ENCODE measurements at places on chromosomes 12 and 14. TPM values are rescaled to one million over a fixed set of nuclear protein-coding genes. Genes with fewer than 3 reads are reported as not detected.
A peak's percentile ranks its signal among the peaks of the same experiment; 100 is the strongest.

GRCh38 chr12:124558313-124558712, 9.1 kb downstream of the NCOR2 start:
- no peaks in the 10 kb centered on the region for H3K36me3 ChIP-seq
- H3K4me1 ChIP-seq: peaks cover 51% of the 10 kb centered on the region
- H3K27ac ChIP-seq: no peak overlapping the region
- DNase-seq: peak; percentile 55
- H3K27me3 ChIP-seq: no peaks in the 10 kb centered on the region

DNA sequence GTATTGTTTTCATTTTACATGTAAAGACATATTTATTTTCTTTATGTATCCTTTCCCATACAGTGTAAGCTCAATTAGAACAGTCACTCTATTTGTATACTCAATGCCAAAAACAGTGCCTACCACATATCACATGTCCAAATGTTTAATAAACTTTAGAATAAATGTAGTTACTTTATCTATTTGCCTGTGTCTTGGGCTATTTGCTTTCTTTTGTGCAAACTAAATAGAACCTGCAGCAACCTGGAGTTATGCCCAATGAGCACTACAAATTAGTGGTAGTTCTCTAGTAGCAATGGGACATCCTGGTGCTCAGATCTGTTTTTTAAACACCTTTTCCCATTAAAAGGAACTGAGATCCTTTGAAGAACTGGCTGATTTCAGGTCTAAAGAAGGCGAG, 186.7 kb downstream of the PPFIA2 start:
- no peak overlapping the region for H3K4me3 ChIP-seq
- H3K36me3 ChIP-seq: no peaks in the 10 kb centered on the region
- H3K27me3 ChIP-seq: no peaks in the 10 kb centered on the region
- no peaks in the 10 kb centered on the region for H3K4me1 ChIP-seq

DNA sequence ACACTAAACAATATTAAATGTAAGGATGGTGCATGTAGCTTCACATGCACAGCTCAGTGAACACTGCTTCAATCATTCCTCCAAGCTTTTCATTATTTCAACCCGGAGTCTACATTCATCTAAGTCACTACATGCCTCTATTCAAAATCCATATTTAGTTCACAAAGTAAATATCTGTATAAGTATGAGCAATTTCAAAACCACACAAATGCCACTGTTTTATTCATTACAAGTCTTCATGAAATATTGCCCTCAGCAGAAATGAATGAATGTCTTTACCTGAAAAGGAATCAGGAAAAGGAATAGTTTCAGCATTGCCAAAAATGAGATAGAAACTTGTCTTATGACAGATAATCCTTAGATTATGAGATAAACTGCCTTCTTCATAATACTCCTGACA, 149.4 kb downstream of the SLC38A4 start:
- no peaks in the 10 kb centered on the region for H3K36me3 ChIP-seq
- no peaks in the 10 kb centered on the region for H3K4me1 ChIP-seq
- H3K27ac ChIP-seq: no peak overlapping the region
- no peaks in the 10 kb centered on the region for H3K27me3 ChIP-seq
- no peak overlapping the region for H3K4me3 ChIP-seq
- DNase-seq: no peak

DNA sequence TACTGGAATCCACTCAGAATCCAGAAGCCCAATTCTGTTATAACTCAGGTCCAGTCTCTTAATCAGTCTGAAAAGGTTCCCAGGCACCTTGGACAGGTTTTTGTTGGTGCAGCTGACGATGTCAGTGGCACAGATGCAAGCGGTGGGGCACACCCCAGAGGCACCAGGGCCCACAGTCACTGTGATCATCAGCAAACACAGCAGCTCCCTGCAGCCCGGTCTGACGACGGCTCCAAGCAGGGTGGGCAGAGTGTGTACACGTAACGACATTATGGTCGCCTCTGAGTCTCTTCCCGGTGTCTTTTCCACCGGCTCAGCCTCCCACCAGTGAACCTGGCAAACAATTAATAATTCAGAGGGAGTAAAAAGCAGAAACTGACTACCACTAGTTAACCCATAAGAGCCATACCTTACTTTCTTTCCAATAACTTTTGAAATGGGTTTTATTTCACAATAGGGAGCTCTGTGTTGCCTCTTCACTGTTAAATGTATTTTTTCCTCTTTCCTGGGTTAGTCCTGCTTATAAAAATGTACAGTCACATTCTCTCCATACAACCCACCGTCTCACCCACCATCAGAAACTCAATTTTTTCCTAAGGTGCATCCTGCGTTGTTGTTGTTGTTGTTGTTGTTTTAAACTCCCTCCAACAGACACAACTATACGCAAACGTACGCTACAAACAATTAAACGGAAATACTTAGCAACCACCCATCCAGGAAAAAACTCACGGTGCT, 521 bp upstream of the PCED1B start:
- no peaks in the 10 kb centered on the region for H3K36me3 ChIP-seq
- H3K27ac ChIP-seq: peak overlapping the region; percentile 92
- DNase-seq: peak; percentile 72
- no peaks in the 10 kb centered on the region for H3K27me3 ChIP-seq
- H3K4me1 ChIP-seq: peaks cover 24% of the 10 kb centered on the region
- H3K4me3 ChIP-seq: peak overlapping the region; percentile 73

DNA sequence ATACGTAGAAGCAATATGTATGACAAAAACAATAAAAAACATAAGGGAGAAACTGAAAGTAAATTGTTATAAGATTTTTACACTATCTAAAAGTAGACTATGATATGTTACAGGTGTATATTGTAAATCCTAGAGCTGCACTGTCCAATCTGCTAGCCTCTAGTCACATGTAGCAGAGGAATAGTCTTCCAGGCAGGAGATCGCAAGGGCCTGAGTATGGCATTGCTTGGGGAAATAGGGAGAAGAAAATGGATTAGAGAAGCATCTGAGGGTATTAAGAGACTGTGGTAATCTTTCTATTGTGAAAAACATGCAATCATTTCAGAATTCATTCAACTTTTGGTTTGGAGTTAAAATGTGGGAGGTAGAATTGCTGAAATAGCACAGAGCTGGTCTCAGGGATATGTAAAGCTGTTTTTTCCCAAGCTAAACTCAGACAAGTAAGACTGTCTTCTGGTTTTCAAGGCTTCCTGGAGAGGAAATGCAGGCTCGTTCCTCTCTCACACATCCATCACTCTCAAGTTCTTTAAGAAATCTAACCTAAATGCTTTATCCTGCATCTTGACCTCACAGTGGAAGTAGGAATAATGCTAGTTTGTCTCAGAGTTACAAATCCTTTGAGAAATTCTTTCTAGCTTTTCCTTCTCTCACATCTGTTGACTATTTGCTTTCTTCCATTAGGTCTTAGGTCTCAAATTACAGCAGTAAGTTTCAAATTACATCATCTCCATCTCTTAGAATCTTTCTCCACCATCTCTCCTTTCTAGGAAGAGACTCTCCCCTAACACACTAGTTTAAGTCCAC, 7.6 kb upstream of the CCDC184 start:
- H3K27ac ChIP-seq: no peak overlapping the region
- no peaks in the 10 kb centered on the region for H3K36me3 ChIP-seq
- no peak for DNase-seq
- H3K4me1 ChIP-seq: no peaks in the 10 kb centered on the region
- H3K4me3 ChIP-seq: no peak overlapping the region
- peaks cover 22% of the 10 kb centered on the region for H3K27me3 ChIP-seq

- H3K27me3 ChIP-seq: no peaks in the 10 kb centered on the region
- H3K4me3 ChIP-seq: no peak overlapping the region
- no peak overlapping the region for H3K27ac ChIP-seq
- peaks cover 3% of the 10 kb centered on the region for H3K36me3 ChIP-seq
Measured at GRCh38 chr12:22658214-22658613, 33.2 kb downstream of the ETNK1 start.

DNA sequence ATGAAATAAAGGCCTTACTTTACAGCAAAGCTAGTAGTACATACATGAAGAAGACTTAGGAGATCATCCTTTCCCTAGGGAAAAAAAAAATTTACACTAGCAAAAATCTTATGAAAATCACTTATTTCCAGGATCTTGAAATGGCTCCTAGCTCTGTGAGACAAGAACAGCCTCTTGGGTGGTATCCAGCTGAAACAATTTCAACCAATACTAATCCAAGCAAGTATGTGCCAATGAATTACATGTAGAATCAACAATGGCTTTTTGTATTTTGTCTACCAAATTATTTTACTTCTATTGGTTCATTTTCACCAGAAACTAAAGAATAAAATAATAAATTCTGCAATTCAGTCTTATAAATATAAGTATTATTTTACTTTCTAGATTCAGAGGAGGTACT, 2.7 kb upstream of the SLCO1A2 start:
- no peaks in the 10 kb centered on the region for H3K4me1 ChIP-seq
- no peak for DNase-seq
- H3K4me3 ChIP-seq: no peak overlapping the region
- H3K36me3 ChIP-seq: no peaks in the 10 kb centered on the region
- no peak overlapping the region for H3K27ac ChIP-seq

- H3K4me3 ChIP-seq: no peak overlapping the region
- DNase-seq: no peak
- H3K27ac ChIP-seq: no peak overlapping the region
- peaks cover 12% of the 10 kb centered on the region for H3K4me1 ChIP-seq
Measured at GRCh38 chr14:78566859-78567172, 396.6 kb downstream of the NRXN3 start.

- DNase-seq: no peak
- peaks cover 26% of the 10 kb centered on the region for H3K4me1 ChIP-seq
- H3K4me3 ChIP-seq: no peak overlapping the region
Measured at GRCh38 chr12:122987086-122987951, 6.8 kb downstream of the ARL6IP4 start.

GRCh38 chr12:26195641-26196420, 458 bp downstream of the SSPN start:
- H3K4me1 ChIP-seq: no peaks in the 10 kb centered on the region
- no peaks in the 10 kb centered on the region for H3K27me3 ChIP-seq
- H3K4me3 ChIP-seq: peak overlapping the region; percentile 60
- peak; percentile 75 for DNase-seq
- H3K36me3 ChIP-seq: no peaks in the 10 kb centered on the region

DNA sequence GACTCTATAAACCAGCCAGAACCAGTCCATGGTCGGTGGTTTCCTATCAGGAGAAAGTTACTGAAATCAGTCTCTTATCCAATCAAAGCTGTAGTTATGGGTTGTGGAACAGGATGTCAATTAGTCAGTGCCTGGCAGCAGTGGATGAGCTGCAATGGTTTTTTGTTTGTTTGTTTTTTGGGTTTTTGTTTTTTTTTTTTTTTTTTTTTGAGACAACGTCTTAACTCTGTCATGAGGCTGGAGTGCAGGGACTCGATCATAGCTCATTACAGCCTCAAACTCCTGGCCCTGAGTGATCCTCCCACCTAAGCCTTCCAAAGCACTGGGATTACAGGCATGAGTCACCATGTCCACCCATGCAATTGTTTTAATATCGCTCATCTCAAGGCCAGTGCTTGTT, 113.3 kb upstream of the CAND1 start:
- H3K36me3 ChIP-seq: no peaks in the 10 kb centered on the region
- no peak overlapping the region for H3K27ac ChIP-seq
- no peak for DNase-seq
- no peak overlapping the region for H3K4me3 ChIP-seq
- H3K27me3 ChIP-seq: no peaks in the 10 kb centered on the region
- no peaks in the 10 kb centered on the region for H3K4me1 ChIP-seq

DNA sequence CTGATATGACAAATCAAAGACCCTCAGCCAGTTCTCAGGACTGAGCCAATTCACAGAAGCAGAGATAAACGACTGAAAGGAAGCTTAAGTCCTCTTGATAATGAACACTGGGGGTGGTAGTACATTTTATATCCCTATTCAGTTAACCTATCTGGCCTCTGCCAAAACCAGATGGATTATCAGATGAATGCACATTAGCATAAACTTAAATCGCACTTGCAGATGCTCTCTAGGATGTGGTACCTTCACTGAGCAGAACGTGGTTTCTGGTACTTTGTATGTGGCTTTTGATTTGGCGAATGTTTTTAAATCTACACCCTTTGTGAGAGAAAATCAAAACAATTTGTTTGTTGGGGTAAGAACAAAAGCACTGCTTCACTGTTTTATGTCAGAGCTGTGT, 21.1 kb upstream of the TAS2R14 start:
- H3K27me3 ChIP-seq: no peaks in the 10 kb centered on the region
- no peak overlapping the region for H3K4me3 ChIP-seq
- no peak overlapping the region for H3K27ac ChIP-seq

DNA sequence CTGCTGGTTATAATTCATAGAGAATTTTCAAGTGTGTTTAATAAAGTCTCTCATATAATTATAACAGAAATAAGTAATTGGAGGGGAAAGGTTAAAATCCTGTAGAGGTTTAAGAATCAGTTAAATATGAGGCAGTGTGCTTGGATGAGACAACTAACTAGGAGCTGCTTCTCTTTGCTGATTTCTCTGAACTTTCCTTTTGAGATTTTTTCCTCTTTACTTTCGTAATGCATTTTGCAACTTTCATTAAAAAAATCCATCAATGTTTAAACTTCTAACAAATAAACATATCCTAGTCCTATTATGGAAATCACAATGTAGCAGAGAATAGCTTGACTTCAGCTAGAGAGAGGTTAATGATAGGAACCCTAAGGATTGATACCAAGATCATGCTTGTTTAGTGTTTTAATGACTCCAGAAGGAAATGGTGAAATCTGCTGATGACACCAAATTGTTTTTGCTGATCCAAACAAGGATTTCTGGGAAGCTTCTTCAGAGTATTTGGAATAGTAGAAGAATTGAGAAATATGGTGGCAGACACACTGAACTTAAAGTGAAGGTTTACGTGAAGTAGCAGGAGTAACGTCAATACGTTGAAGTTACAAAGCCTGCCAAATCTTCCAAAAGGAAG, 122.6 kb downstream of the RAD51B start:
- no peaks in the 10 kb centered on the region for H3K27me3 ChIP-seq
- H3K4me1 ChIP-seq: peaks cover 47% of the 10 kb centered on the region
- peak overlapping the region; percentile 61 for H3K27ac ChIP-seq
- no peaks in the 10 kb centered on the region for H3K36me3 ChIP-seq
- DNase-seq: no peak
- peak overlapping the region; percentile 15 for H3K4me3 ChIP-seq

DNA sequence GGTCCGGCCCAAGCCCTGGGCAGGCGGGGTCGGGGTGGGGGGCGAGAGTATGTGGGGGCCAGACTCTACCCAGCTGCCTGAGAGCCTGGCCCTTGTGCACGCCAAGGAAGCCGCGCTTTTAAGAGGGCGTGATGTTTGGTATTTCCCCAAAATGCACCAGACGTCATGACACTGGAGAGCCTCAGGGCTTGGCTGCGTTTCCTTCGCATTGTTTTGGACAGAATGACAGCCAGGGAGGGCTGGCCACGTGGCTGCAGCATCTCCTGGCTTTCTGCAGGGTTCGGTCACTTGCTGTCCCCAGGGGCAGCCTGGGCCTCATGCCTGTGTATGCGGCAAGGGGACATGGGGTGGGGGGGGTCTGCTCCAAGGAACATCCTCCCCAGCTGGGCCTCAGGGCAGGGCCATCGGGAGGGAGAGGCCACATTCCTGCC, 16.1 kb upstream of the NUDT14 start:
- H3K36me3 ChIP-seq: no peaks in the 10 kb centered on the region
- peaks cover 70% of the 10 kb centered on the region for H3K4me1 ChIP-seq
- no peak for DNase-seq
- no peak overlapping the region for H3K4me3 ChIP-seq

TOMM20L gene
- total RNA-seq: not detected

- H3K4me3 ChIP-seq: no peak overlapping the region
- no peak for DNase-seq
- no peaks in the 10 kb centered on the region for H3K27me3 ChIP-seq
- H3K27ac ChIP-seq: no peak overlapping the region
- no peaks in the 10 kb centered on the region for H3K36me3 ChIP-seq
Measured at GRCh38 chr12:102691773-102692555, 211.6 kb upstream of the IGF1 start.

GRCh38 chr12:106341086-106341877, 16.3 kb upstream of the POLR3B start:
- H3K36me3 ChIP-seq: peaks cover 14% of the 10 kb centered on the region
- DNase-seq: no peak
- peak overlapping the region; percentile 65 for H3K27ac ChIP-seq
- no peaks in the 10 kb centered on the region for H3K27me3 ChIP-seq

All from upper lobe of right lung (tissue), 1 donor.